Stimulated activated CD8-positive, alpha-beta memory T cell treated with anti-CD3 and anti-CD28 coated beads, Interleukin-15, amount 100 ng/mL, for 4 hours (primary cell): ENCODE measurements at places on chromosomes 3 and 15.

GRCh38 chr3:122415104-122415744 lies 638 bp downstream of the WDR5B start:
- no peak for DNase-seq

- no peak for DNase-seq
Observed at GRCh38 chr15:26634319-26634718, 138.5 kb downstream of the GABRB3 start.

GRCh38 chr15:86915811-86916331 lies 836.2 kb downstream of the AGBL1 start:
- no peak for DNase-seq

- DNase-seq, result no peak
Observed at GRCh38 chr3:184741798-184742675, 30.2 kb upstream of the MAGEF1 start.

GRCh38 chr3:42061713-42062380 lies 29.3 kb upstream of the TRAK1 start:
- no peak for DNase-seq

DNA sequence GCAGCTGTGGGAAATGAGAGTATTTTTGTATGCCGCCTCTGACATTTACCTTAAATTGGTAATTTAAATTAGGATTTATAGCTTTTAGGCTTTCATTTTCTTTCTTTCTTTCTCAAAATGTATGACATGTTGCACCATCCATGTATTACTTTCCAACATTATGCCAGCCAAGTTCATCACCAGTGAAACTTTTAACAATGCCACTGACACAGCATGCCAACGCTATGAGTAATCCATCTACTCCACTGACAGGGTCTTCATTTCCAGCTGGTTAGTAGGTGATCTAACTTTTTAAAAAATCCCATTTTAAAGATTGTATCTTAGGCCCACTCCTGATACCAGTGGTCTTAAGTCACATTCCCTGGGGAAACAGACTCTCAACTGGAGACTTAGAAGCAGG lies 21.8 kb upstream of the CLDN16 start:
- no peak for DNase-seq

- DNase-seq, result no peak
Observed at GRCh38 chr3:148878095-148878494, 13.0 kb downstream of the CPA3 start.

DNA sequence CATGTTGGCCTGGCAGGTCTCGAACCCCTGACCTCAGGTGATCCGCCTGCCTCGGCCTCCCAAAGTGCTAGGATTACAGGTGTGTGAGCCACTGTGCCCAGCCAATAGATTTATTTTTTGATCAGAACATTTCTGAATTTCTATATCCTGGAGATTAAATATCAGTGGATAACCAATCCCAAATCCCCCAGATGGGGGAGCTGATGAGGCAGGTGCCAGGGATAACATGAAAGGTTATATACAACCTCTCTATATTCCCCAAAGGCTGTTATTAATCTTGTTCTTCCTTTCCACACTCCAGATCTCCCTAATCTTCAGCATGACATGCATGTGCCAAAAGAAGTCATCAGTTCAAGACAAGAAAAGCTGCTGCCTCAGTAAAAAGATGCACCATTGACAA lies 112.3 kb downstream of the WDR76 start:
- DNase-seq, result no peak

- no peak for DNase-seq
Observed at GRCh38 chr3:165078293-165078692, at the start of gene SI. Gene SI (minus strand): TSS chr3:165078496. CDS start chr3:165076012, 2,484 bp downstream.

DNA sequence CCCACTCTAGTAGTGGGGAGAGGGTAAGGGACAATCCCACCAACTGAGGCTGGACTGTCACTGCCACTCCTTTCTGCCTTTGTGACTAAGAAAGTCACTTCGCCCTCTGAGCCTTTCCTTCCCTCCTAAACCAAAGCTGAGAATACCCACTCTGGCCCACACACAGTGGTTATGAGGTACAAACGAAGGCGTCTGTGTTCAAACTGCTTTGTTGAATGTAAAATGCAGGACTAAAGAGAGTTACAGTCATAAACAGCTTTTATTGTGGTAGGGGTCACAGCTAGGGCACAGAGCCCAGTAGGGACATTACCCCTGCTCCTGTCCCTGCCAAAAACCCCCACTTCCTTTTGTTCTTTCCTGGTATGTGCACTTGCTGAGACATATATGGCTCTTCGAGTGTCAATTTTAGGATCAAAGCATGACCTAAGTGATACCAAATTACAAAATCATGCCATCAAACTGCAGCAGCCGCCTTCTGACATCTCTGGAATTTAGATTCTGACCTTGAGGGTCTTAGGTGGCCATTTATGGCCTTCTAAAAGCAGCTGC lies 45.1 kb downstream of the CTDSPL start:
- no peak for DNase-seq

DNA sequence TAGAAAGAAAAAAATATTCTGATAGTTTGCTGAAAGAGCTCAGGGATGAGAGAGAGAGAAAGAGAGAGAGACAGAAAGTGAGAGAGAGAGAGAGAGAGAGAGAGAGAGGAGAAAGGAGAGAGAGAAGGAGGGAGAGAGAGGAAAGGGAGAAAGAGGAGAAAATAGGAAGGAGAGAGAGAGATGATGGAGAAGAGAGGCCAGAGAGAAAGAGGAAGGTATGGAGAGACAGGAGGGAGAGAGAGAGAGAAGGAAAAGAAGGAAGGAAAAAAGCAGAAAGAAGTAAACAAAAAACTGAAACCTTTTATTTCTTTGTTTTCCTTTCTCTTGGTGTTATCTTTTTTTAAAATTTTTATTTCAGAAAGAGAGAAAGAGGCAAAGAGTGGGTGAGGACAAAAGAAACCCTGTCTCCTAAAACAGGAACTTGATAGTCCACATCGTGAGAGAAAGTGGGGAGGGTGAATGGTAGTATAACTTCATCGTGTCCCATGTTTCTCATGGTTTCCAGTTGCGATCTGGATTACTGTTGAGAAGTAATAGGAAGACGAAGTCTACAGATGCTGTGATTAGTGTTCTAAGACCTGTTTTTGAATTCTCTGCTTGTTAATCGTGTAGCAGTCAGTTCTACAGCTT lies 279.7 kb downstream of the LPP start:
- no peak for DNase-seq

- DNase-seq, result peak; percentile 78
Observed at GRCh38 chr3:51670823-51671733, at the start of gene TEX264. Gene TEX264 (plus strand): TSS chr3:51671252. CDS start chr3:51674305, 3,053 bp downstream.

DNA sequence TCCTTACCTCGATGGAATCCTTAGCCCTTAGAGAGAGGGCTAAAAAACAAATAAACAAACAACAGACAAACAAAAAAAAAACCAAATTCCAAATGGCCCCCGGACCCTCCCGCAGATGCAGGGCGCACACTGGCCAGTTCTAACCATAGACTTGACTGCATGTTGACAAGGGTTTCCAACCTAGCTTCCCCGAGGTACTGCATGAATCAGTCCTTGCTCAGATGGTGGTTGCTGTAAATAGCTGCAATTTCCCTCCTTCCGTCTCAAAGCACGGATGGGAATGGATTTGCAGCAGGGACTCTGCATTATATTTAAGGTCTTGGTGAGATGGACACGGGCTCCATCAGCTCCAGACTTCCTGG lies 162.8 kb downstream of the CD47 start:
- DNase-seq, result no peak

DNA sequence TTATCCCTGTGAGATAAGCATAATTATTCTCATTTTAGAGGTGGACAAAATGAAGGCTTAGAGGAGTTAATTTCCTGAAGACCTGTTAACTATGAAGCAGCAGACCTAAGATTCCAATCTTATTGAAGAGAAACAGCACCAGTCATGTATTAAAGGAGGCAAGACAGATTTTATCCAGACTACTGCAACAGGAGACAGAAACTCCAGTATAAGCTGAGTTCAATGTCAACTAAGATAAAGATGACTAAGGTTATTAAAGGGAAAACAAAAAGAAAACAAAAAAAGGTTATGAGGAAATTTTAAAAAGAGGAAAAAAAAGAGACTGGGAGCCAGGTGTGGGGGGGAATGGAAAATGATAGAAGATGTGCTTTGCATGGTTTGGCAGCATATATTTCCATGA lies 707.7 kb upstream of the NR2F2 start:
- no peak for DNase-seq

- no peak for DNase-seq
Observed at GRCh38 chr15:33963831-33964664, 4.2 kb upstream of the CHRM5 start.

DNA sequence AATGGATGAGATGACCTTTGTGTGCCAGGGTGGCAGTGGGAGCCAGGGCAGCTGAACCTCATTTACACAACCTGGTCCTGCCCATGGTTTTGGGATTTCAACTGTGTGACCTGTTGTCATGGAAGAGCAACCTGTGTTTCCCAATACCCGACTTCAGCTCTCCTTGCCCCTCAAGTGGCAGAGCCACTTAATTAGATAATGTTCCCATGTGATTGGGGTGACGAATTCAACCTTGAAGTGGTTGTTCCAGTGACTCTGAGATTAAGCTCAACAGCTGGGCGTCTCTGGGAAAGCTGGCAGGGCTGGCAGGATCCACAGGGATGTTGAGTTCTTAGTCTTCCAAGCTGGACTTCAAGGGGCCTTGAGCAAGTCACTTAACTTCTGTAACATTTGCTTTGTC lies 71.0 kb downstream of the THSD4 start:
- no peak for DNase-seq

- no peak for DNase-seq
Observed at GRCh38 chr3:100518983-100519382, 26.6 kb downstream of the TMEM45A start.

DNA sequence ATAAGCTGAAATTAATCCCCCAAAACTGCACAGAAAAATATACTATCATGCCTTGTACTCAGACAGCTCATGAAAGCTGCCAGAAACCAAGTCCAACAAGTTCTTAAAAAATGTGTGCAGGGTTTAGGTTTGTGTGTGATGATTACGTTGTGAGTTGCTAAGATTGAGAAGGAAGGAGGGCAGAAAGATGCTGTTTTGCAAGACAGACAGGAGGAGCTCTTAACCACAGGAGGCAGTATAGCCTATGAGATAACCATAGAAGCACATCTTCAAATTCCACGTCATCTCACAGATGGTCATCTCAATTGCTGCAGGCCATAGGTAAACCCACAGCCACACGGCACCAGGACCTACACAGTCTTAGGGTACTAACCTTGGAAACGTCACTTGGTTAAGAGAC lies 191.9 kb downstream of the STT3B start:
- DNase-seq, result no peak

DNA sequence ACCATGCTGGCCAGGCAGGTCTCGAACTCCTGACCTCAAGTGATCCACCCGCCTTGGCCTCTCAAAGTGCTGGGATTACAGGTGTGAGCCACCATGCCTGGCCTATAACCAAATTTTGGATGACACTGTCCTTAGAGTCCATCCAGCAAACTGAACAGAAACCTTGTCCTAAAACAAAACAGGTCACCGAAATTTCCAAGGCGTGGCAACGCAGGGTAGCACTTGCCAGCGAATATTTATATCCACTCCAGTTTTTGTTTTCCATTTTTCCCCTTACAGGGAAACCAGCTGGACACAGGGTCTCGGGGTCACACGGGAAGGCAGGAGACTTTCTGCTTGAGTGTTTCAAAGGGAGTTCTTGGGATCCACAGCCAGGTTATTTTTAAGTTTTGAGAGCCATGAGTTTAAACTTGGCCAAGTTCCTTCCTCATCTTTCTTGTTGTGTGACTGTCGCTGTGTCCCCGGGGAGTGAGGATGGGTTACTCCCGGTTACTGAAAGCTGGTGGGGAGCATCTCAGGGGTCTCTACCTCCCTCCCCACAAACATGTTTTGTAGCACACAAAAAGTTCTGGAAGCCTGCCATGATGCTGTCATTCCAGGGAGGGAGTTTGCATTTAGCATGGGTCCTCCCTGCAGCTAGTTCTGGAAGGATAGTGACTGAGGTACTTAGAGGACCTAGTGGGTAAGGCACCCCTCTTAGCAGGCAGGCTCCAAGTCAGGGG lies 12.6 kb downstream of the LIMD1 start:
- DNase-seq, result no peak

GRCh38 chr15:85361323-85361722 lies 19.1 kb upstream of the AKAP13 start:
- no peak for DNase-seq

DNA sequence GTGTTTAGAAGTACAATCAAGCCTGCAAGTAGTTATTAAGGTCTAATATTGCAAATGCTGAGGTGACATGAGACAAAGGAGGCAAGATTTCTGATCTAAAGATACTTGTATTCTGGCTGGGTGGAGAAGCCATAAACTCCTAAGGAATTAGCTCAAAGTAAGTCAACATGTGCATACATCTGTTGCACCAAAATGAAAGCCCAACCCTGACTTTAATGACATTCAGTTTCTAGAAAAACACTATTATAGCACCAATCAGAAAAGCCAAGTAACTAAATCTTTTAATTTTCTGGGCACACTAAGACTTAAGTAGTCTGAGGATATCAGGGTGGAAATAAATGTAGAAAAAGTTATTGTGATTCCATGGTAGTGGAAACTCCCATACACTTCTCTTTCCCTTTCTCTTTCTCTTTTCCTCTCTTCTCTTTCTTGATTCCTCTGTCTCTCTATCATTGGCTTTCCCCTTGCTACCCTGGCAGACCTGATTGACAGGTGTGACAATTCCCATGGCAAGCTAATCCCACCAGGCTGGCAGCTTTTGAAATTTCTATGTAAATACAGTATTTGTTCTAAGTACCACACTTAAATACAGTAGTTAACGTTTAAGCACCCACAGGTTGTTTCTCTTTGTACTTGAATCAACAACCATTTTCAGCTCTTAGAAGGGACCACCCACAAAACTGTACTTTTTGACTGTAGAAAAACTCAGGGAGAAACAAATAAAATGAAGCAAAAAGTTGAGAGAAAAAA lies 528.4 kb upstream of the SEMA6D start:
- no peak for DNase-seq

- no peak for DNase-seq
Observed at GRCh38 chr15:58043192-58043903, 22.2 kb downstream of the ALDH1A2 start.

GRCh38 chr15:93070551-93071296 lies 18.3 kb downstream of the RGMA start:
- no peak for DNase-seq

GRCh38 chr15:80920271-80920699 lies 69.3 kb downstream of the MESD start:
- no peak for DNase-seq

DNA sequence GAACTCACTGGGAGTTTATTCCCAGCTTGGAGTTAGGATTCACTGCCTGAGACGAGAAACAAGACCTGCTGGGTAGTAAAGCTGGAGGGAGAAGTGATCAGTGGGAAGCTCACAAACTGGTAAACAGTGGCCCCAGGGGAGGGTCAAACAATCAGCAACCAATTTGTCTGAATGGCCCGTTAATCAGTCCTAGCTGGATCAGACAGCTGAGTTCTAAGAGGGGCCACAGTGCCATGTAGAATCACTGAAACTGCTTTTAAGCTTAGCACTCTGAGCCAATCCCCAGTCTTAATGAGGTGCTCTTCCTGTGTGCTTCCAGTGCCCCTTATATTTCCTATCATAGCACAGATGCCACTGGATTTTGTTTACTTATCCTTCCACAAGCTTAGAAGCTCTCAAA lies 591.7 kb downstream of the RSL24D1 start:
- DNase-seq, result no peak

GRCh38 chr3:146832857-146833458 lies 227.8 kb upstream of the PLSCR5 start:
- no peak for DNase-seq

- DNase-seq, result no peak
Observed at GRCh38 chr3:71186801-71187200, 396.7 kb downstream of the FOXP1 start.

GRCh38 chr15:62549345-62549970 lies 384.4 kb upstream of the C2CD4B start:
- no peak for DNase-seq

GRCh38 chr3:112298781-112299180 lies 4.8 kb upstream of the SLC9C1 start:
- DNase-seq, result no peak

- no peak for DNase-seq
Observed at GRCh38 chr3:185460719-185461350, 38.0 kb downstream of the TMEM41A start.
